Neural cell (in vitro differentiated cells): ENCODE measurements at places on chromosomes 3 and 15. TPM values are rescaled to one million over a fixed set of nuclear protein-coding genes. Genes with fewer than 3 reads are reported as not detected.

TXNRD3 gene
- polyA plus RNA-seq, result 2.2 and 2.5 TPM in 2 replicates

LRRC15 gene
- polyA plus RNA-seq, result not detected in 2 replicates

CKMT1B gene
- polyA plus RNA-seq, result 23.2 and 29.8 TPM in 2 replicates

ANKRD34C gene
- polyA plus RNA-seq, result not detected in 2 replicates

ACP3 gene
- polyA plus RNA-seq, result not detected in 2 replicates

SLC22A14 gene
- polyA plus RNA-seq, result 0.16 and 0.25 TPM in 2 replicates

PIGB gene
- polyA plus RNA-seq, result 2.6 and 8.1 TPM in 2 replicates
